ENCODE measurements at places on chromosomes 7 and 10. TPM values are rescaled to one million over a fixed set of nuclear protein-coding genes. Genes with fewer than 3 reads are reported as not detected.

DNA sequence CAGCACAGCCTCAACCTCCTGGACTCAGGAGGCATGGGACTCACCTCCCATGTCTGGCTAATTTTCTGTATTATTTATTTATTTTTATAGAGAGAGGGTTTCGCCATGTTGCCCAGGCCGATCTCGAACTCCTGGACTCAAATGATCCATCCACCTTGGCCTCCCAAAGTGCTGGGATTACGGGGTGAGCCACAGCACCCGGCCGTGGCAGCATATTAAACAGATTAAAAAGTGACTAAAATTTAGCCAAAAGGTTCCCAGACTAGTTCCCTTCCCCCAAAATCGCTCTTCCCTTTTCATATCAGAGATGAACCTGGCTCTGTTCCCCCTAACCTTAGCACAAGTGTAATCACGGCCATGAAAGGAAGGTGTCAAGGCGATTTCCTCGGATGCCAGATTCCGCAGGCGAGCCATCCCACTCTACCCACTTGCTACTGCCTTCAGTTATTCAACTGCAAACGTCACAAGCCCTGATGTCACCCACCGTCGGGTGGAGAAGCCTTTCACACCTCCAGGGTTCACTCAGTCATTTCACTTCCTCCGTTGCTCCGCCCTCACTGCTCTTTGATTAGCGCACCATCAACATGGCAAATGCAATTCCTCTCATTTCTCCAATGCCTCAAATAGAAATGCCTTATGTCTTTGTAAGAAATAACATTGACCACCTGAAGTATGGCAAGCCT lies 104.7 kb upstream of the RHEB start:
- no peaks in the 10 kb centered on the region for H3K36me3 ChIP-seq
- no peaks in the 10 kb centered on the region for H3K27me3 ChIP-seq
- peaks cover 28% of the 10 kb centered on the region for H3K4me1 ChIP-seq
- peak; percentile 18 for DNase-seq

DNA sequence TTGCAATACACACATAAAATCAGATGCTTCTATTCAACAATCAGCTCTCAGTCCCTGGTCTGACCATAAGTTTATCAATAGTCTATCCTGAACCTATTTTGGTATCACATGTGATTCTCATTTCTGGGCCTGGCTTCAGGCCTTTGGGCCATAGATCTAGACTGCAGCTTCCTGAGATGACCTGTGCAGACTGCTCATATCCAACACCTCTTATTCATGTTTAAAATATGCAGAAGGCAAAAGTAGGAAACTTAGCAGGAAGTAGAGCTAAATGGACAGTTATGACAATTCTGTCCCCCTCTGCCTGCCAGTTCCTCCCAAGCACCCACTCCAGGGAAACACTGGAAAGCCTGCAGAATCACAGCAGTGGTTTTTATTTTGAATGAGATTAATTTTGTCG lies 53.3 kb downstream of the C7orf25 start:
- no peak overlapping the region for H3K27ac ChIP-seq
- no peak for DNase-seq
- no peak overlapping the region for H3K4me3 ChIP-seq
- no peaks in the 10 kb centered on the region for H3K36me3 ChIP-seq
- peaks cover 3% of the 10 kb centered on the region for H3K4me1 ChIP-seq
- H3K27me3 ChIP-seq, result peaks cover 8% of the 10 kb centered on the region

DNA sequence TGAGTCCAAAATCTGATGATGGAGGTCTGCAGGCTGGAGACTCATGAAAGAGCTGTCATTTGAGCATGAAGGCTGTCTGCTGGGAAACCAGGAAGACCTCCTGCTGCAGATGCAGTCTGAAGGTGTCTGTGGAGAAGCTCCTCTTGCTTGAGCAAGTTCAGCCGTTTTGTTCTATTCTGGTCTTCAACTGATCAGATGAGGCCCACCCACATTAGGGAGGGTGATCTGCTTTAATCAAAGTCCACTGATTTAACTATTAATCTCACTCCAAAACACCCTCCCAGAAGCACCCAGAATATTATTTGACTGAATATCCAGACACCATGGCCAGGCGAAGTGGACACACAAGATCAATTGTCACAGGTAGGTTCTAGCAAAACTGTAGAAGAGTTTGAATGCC lies 116.5 kb downstream of the GATA3 start:
- H3K36me3 ChIP-seq, result peaks cover 15% of the 10 kb centered on the region
- H3K4me1 ChIP-seq, result no peaks in the 10 kb centered on the region
- no peak for DNase-seq
- H3K27ac ChIP-seq, result no peak overlapping the region
- H3K27me3 ChIP-seq, result no peaks in the 10 kb centered on the region

GRCh38 chr10:99760321-99760720 lies 22.1 kb upstream of the ABCC2 start:
- DNase-seq, result no peak
- peaks cover 3% of the 10 kb centered on the region for H3K27me3 ChIP-seq
- H3K27ac ChIP-seq, result no peak overlapping the region

DNA sequence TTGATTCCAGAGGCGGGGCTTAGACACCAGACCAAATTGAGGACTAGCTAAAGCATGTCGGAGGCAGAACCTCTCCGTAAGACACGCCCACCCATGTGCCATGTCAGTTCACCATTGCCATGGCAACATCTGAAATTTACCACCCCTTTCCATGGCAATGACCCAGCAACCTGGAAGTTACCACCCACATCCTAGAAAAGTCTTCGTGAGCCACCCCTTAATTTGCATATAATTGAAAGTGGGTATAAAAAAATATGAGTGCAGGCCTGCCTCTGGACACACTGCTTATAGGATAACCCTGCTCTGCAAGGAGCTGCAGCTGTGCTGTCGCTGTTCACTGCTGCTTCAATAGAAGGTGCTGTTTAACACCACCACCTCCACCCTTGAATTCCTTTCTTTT lies 28.0 kb downstream of the TMEM270 start:
- H3K27me3 ChIP-seq, result no peaks in the 10 kb centered on the region
- no peak overlapping the region for H3K27ac ChIP-seq
- no peaks in the 10 kb centered on the region for H3K36me3 ChIP-seq
- H3K4me1 ChIP-seq, result no peaks in the 10 kb centered on the region

- DNase-seq, result no peak
- H3K4me1 ChIP-seq, result no peaks in the 10 kb centered on the region
- peaks cover 38% of the 10 kb centered on the region for H3K27me3 ChIP-seq
Observed at GRCh38 chr10:23174977-23175512, 17.1 kb upstream of the PTF1A start.

- no peak overlapping the region for H3K27ac ChIP-seq
- no peaks in the 10 kb centered on the region for H3K36me3 ChIP-seq
- no peak overlapping the region for H3K4me3 ChIP-seq
- H3K4me1 ChIP-seq, result peaks cover 6% of the 10 kb centered on the region
- no peaks in the 10 kb centered on the region for H3K27me3 ChIP-seq
Observed at GRCh38 chr10:99777918-99778714, 4.3 kb upstream of the ABCC2 start.

DNA sequence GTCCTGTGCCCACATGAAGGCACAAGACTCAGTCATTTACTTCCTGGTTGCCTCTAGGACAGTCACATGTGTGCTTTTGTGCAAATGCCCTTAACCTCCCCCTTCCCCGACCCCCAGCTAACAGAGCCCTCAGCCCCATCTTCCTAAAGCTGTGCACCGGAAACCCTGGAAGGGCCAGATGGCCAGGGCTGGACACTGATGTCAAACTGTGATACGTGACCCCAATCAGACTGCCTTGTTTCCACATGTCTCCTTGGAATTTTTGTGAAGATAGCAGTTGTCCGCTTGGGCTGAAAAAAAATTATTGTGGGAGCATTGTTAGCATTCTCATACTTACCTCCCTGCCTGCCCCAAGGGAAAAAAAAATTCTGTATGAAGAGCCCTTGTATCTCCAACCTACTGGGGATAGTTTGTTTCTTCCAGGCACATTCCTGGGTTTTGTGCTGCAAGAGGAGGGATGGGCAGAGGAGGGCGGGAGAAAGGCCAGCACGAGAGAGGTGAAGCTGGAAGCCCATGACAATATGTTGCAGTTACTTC lies 17.0 kb upstream of the ADAM12 start:
- no peaks in the 10 kb centered on the region for H3K36me3 ChIP-seq
- H3K27me3 ChIP-seq, result peaks cover 4% of the 10 kb centered on the region
- H3K4me3 ChIP-seq, result no peak overlapping the region
- no peak overlapping the region for H3K27ac ChIP-seq
- no peaks in the 10 kb centered on the region for H3K4me1 ChIP-seq

- H3K4me1 ChIP-seq, result peaks cover 70% of the 10 kb centered on the region
- H3K27me3 ChIP-seq, result peaks cover 7% of the 10 kb centered on the region
- DNase-seq, result no peak
Observed at GRCh38 chr7:5692112-5692844, 89.2 kb downstream of the RNF216 start.

GRCh38 chr7:47518827-47519226 lies 63.1 kb downstream of the TNS3 start:
- no peak for DNase-seq
- peaks cover 3% of the 10 kb centered on the region for H3K27me3 ChIP-seq
- H3K27ac ChIP-seq, result no peak overlapping the region

GRCh38 chr10:119368581-119368980 lies 161.2 kb downstream of the GRK5 start:
- H3K27me3 ChIP-seq, result peaks cover 15% of the 10 kb centered on the region
- no peak for DNase-seq
- no peak overlapping the region for H3K4me3 ChIP-seq
- no peak overlapping the region for H3K27ac ChIP-seq
- H3K4me1 ChIP-seq, result peaks cover 29% of the 10 kb centered on the region

GRCh38 chr7:157650801-157651200 lies 314.0 kb downstream of the DNAJB6 start:
- DNase-seq, result no peak
- no peaks in the 10 kb centered on the region for H3K36me3 ChIP-seq
- no peaks in the 10 kb centered on the region for H3K27me3 ChIP-seq
- no peaks in the 10 kb centered on the region for H3K4me1 ChIP-seq

GRCh38 chr7:121163699-121164098 lies 165.1 kb upstream of the WNT16 start:
- no peak overlapping the region for H3K27ac ChIP-seq
- peaks cover 2% of the 10 kb centered on the region for H3K27me3 ChIP-seq
- H3K4me3 ChIP-seq, result no peak overlapping the region
- no peak for DNase-seq
- H3K4me1 ChIP-seq, result no peaks in the 10 kb centered on the region
- H3K36me3 ChIP-seq, result no peaks in the 10 kb centered on the region

DNA sequence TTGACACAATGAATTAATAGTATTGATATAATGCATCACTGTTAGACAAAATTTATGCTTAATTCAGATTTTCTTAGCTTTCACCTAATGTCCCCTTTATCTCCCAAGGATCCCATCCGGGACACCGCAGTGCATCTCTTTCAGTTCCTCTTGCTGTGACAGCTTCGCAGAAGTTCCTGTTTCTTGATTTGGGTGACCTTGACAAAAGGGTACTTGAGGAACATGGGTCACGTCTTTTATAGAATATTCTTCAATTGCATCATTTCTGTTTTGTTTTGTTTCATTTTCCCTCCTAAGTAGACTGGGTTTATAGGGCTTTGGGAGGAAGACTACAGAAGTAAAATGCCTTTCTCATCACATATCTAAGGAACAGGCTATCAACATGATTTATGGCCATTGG lies 453.2 kb downstream of the DPP6 start:
- no peaks in the 10 kb centered on the region for H3K36me3 ChIP-seq
- DNase-seq, result no peak
- no peaks in the 10 kb centered on the region for H3K27me3 ChIP-seq
- H3K4me3 ChIP-seq, result no peak overlapping the region
- no peak overlapping the region for H3K27ac ChIP-seq
- H3K4me1 ChIP-seq, result no peaks in the 10 kb centered on the region

GRCh38 chr10:103768345-103768744 lies 87.0 kb downstream of the SH3PXD2A start:
- peaks cover 47% of the 10 kb centered on the region for H3K4me1 ChIP-seq
- H3K27me3 ChIP-seq, result peaks cover 8% of the 10 kb centered on the region
- DNase-seq, result no peak
- H3K36me3 ChIP-seq, result no peaks in the 10 kb centered on the region
- no peak overlapping the region for H3K4me3 ChIP-seq

- no peak overlapping the region for H3K27ac ChIP-seq
- H3K27me3 ChIP-seq, result peaks cover 10% of the 10 kb centered on the region
Observed at GRCh38 chr10:103789771-103790201, 65.6 kb downstream of the SH3PXD2A start.

GRCh38 chr10:49240946-49241345 lies 52.8 kb upstream of the TMEM273 start:
- DNase-seq, result no peak
- no peak overlapping the region for H3K4me3 ChIP-seq
- H3K4me1 ChIP-seq, result no peaks in the 10 kb centered on the region
- peaks cover 4% of the 10 kb centered on the region for H3K36me3 ChIP-seq
- no peak overlapping the region for H3K27ac ChIP-seq
- H3K27me3 ChIP-seq, result no peaks in the 10 kb centered on the region

- H3K4me3 ChIP-seq, result no peak overlapping the region
- peaks cover 9% of the 10 kb centered on the region for H3K36me3 ChIP-seq
- no peak overlapping the region for H3K27ac ChIP-seq
- DNase-seq, result peak; percentile 49
- no peaks in the 10 kb centered on the region for H3K27me3 ChIP-seq
- no peaks in the 10 kb centered on the region for H3K4me1 ChIP-seq
Observed at GRCh38 chr7:786472-787255, 45.6 kb upstream of the SUN1 start.

GRCh38 chr10:125455431-125455830 lies 227.5 kb downstream of the TEX36 start:
- no peak for DNase-seq
- H3K27me3 ChIP-seq, result peaks cover 7% of the 10 kb centered on the region
- no peak overlapping the region for H3K4me3 ChIP-seq
- no peaks in the 10 kb centered on the region for H3K4me1 ChIP-seq

GRCh38 chr7:79459381-79459780 lies 5.9 kb upstream of the MAGI2 start:
- no peak overlapping the region for H3K27ac ChIP-seq
- no peaks in the 10 kb centered on the region for H3K27me3 ChIP-seq
- DNase-seq, result no peak
- H3K4me3 ChIP-seq, result no peak overlapping the region
- H3K36me3 ChIP-seq, result no peaks in the 10 kb centered on the region

- DNase-seq, result no peak
- no peak overlapping the region for H3K27ac ChIP-seq
- H3K36me3 ChIP-seq, result no peaks in the 10 kb centered on the region
- H3K4me1 ChIP-seq, result no peaks in the 10 kb centered on the region
- H3K27me3 ChIP-seq, result no peaks in the 10 kb centered on the region
- H3K4me3 ChIP-seq, result no peak overlapping the region
Observed at GRCh38 chr7:53542157-53542556, 506.7 kb downstream of the POM121L12 start.

CLDN15 gene
- polyA plus RNA-seq, result 0.32 TPM

HDAC9 gene
- polyA plus RNA-seq, result 18.1 TPM

PNLIP gene
- not detected for polyA plus RNA-seq

VAX1 gene
- not detected for polyA plus RNA-seq

TRIM73 gene
- polyA plus RNA-seq, result 0.20 TPM

GIMAP2 gene
- 63.1 TPM for polyA plus RNA-seq

SPDYE6 gene
- polyA plus RNA-seq, result 0.97 TPM

LAMB1 gene
- not detected for polyA plus RNA-seq

PDK4 gene
- polyA plus RNA-seq, result 2.5 TPM

MACC1 gene
- polyA plus RNA-seq, result 0.03 TPM

STEAP1B gene
- polyA plus RNA-seq, result not detected

SFRP5 gene
- not detected for polyA plus RNA-seq

INPP5F gene
- polyA plus RNA-seq, result 6.8 TPM

NUTM2D gene
- not detected for polyA plus RNA-seq

HECTD2 gene
- polyA plus RNA-seq, result 2.8 TPM

All from immature natural killer cell (primary cell).